Right renal cortex interstitium (tissue), 3 donors: ENCODE measurements at places on chromosomes 2 and 18.

- peak; percentile 43 for DNase-seq
These were observed 165.2 kb downstream of the SH3BP4 start for GRCh38 chr2:235116885-235117492.

GRCh38 chr2:239057533-239057932, 209.6 kb downstream of the TWIST2 start:
- no peak for DNase-seq

GRCh38 chr2:217761645-217762277, 241.0 kb downstream of the TNS1 start:
- DNase-seq: no peak

DNA sequence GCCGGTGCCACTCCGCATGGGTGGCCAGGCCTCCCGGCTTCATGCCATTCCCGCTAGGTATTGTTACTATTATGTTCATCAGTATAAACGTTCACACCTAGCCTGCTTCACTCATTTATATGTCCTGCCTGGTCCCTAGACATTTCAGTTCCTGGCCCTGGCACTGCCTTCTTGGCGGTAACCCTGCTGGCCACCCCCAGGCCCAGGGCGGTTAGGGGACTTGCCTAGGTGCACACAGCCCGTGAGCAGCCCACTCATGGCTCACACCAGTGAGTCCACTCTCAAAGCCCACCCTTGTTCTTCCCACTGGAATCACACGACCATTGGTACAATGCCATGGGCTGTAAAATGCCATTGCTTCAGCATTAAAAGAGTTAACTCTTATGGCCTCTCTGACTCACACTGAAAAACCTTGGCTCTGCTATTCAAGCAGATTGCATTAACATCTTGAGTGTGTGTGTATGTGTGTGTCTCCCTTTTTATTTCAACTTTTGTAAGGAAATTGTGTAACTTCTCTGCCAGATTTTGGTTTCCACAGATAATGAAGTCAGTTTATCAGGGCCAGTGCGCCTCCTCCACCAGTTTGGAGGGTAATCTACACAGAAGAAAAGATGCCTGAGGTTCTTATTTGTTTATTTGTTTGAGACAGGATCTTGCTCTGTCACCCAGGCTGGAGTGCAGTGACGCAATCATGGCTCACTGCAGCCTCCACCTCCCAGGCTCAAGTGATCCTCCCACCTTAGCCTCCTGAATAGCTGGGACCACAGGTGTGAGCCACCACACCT, 74.2 kb downstream of the RAB31 start:
- DNase-seq: no peak

DNA sequence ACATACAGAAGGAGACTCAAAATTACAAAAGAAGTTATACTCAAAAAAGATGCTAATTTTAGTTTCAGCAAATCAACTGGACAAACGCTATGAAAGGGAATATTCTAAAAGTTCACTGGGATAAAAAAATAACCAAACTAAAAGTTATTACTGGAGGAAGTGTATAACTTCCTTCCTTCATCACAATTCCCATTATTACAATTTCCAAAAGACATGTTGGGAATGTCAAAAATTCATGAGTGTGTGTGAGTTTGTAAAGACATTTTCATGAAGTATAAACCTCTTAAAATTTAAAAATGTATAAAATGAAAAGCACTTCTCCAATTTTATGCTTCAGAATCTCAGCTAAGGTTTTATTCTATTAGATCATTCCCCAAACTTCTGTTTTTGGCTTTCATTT, 67.8 kb downstream of the MERTK start:
- no peak for DNase-seq

GRCh38 chr18:12844391-12844790, 39.6 kb downstream of the PTPN2 start:
- no peak for DNase-seq

- DNase-seq: no peak
These were observed 115.8 kb downstream of the SS18 start for GRCh38 chr18:25974630-25975077.

- DNase-seq: no peak
These were observed 20.4 kb downstream of the GDF7 start for GRCh38 chr2:20687260-20687832.
